ENCODE measurements at places on chromosomes 11 and 22. TPM values are rescaled to one million over a fixed set of nuclear protein-coding genes. Genes with fewer than 3 reads are reported as not detected.

IZUMO1R gene
- not detected for total RNA-seq

OR5A1 gene
- total RNA-seq, result not detected

CCDC89 gene
- 0.39 TPM for total RNA-seq

PHLDB1 gene
- 108 TPM for total RNA-seq

TMEM25 gene
- total RNA-seq, result 10.1 TPM

RGL4 gene
- total RNA-seq, result not detected

OR8G5 gene
- total RNA-seq, result not detected

MPZL3 gene
- total RNA-seq, result 1.0 TPM

PGM2L1 gene
- 3.1 TPM for total RNA-seq

CADM1 gene
- 25.0 TPM for total RNA-seq

FGF4 gene
- total RNA-seq, result not detected

FGF19 gene
- not detected for total RNA-seq

OR10A4 gene
- not detected for total RNA-seq

OR2AG2 gene
- 0.08 TPM for total RNA-seq

KRTAP5-9 gene
- not detected for total RNA-seq

IGSF9B gene
- total RNA-seq, result 33.3 TPM

SESN3 gene
- total RNA-seq, result 9.0 TPM

PYGM gene
- total RNA-seq, result 31.3 TPM

KCNC1 gene
- not detected for total RNA-seq

TCN1 gene
- not detected for total RNA-seq

NXPE1 gene
- total RNA-seq, result not detected

OR52A1 gene
- not detected for total RNA-seq

CXCR5 gene
- total RNA-seq, result not detected

FREY1 gene
- total RNA-seq, result 0.47 TPM

BRD1 gene
- total RNA-seq, result 19.6 TPM

GRK3 gene
- 20.5 TPM for total RNA-seq

PRMT3 gene
- total RNA-seq, result 12.5 TPM

TESMIN gene
- 0.52 TPM for total RNA-seq

PLAAT2 gene
- total RNA-seq, result 0.47 TPM

UBQLN3 gene
- 0.15 TPM for total RNA-seq

IGF2 gene
- 114 TPM for total RNA-seq

PNPLA2 gene
- total RNA-seq, result 316 TPM

PGR gene
- total RNA-seq, result 6.5 TPM

EEF1G gene
- total RNA-seq, result 833 TPM

CRYBB2 gene
- total RNA-seq, result 0.29 TPM

TBX10 gene
- not detected for total RNA-seq

APOL3 gene
- total RNA-seq, result 32.2 TPM

DMC1 gene
- 1.4 TPM for total RNA-seq

SNU13 gene
- 226 TPM for total RNA-seq

SLC22A9 gene
- total RNA-seq, result not detected

MPZL2 gene
- 11.6 TPM for total RNA-seq

CCDC87 gene
- 0.18 TPM for total RNA-seq

SYT13 gene
- 9.0 TPM for total RNA-seq

TTC36 gene
- total RNA-seq, result not detected

MIAT gene
- 1.9 TPM for total RNA-seq

TMEM223 gene
- 17.6 TPM for total RNA-seq

C11orf16 gene
- not detected for total RNA-seq

NTM gene
- total RNA-seq, result 21.5 TPM

RAC2 gene
- 6.4 TPM for total RNA-seq

TIMM8B gene
- total RNA-seq, result 103 TPM

TSKU gene
- total RNA-seq, result 27.7 TPM

CASP4 gene
- total RNA-seq, result 21.7 TPM

SHANK2 gene
- 0.44 TPM for total RNA-seq

H19 gene
- 610 TPM for total RNA-seq

Measured in left cardiac atrium (tissue), 4 donors.